ENCODE measurements at places on chromosomes 12 and 14.

GRCh38 chr14:58631732-58632131 is 6.0 kb upstream of the DACT1 start:
- DNase-seq: no peak

DNA sequence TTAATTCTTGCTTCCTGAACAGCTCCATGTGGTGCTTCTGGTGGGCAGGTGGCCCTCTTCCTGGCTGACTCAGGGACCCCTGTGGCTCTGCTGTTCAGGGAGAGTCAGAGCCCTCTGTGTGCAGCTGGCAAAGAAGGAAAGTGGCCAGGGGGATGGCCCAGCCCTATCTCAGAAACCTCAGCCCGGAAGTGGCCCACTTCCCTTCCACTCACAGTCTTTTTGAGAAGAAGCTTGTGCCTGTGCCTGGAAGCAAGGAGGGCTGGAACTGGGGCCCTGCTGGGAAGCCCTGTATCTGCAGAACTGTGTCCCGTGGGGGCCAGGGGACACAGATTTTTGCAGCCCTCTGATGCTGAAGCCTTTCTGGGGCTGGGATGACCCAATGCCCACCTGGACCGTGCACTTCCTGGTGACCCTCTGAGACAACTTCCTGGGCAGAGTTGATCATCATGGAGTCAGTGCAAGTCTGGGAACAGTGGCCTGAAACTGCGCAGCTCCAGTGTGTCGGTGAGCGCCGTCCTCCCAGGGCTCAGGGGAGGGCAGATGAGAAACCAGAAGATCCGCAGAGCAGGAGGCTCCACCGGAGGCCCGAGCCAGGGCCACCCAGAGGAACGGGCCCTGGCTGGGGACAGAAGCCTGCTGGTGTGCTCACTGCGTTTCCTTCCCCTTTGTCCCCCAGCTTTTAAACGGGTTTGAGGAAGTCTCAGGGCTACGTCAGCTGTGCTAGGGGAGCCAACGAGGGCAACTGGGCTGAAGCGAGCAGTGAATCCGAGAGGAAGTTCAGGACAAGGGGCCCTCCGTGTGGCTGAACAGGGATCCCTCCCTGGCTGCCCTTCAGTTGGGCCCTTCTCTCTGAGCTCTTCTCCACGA is 217.4 kb upstream of the RTL1 start:
- peak; percentile 75 for DNase-seq

GRCh38 chr12:7716381-7716780 is 5.1 kb downstream of the DPPA3 start:
- DNase-seq: no peak

GRCh38 chr12:71710276-71711125 is 24.6 kb downstream of the TMEM19 start:
- no peak for DNase-seq

All from CD4-positive, alpha-beta T cell treated with Interleukin-15 for 1 hour (primary cell).